ENCODE measurements at places on chromosomes 4 and X.

DNA sequence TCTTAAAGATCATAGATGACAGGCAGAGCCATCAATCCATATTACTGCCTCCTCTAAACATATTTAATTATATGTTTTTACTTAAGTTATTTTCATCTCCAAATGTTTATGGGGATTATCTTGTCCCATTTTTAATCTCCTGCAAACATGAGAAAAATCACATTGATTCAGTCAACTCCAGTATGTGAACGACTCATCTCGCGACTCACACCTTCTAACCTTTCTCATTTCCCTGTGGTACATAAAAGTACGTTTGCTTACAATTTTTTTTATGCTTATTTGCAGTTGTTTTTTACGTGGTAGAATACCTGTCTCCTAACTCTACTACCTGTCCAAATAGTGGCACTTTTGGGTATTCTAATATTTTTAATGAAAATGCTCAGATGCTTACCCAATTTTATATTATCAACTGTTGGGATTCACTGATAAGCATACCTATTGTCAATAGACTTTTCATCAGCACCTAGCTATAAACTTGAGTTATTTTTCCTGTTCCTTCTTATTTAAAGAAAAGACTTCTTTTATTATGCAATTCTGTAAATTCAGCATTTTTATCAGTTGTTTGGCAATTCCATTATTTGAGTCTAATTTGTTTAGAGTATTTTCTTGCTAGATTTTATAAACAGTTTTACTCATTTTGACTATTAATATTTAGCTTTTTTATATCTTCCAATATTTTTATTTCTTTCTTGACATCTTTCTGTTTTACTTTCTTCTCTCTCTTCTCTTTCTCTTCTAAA lies 276.6 kb downstream of the ANK2 start:
- no peak for DNase-seq

GRCh38 chr4:155392481-155393184 lies 15.9 kb upstream of the MAP9 start:
- DNase-seq: no peak

GRCh38 chr4:185307136-185307950 lies 88.4 kb downstream of the LRP2BP start:
- no peak for DNase-seq

DNA sequence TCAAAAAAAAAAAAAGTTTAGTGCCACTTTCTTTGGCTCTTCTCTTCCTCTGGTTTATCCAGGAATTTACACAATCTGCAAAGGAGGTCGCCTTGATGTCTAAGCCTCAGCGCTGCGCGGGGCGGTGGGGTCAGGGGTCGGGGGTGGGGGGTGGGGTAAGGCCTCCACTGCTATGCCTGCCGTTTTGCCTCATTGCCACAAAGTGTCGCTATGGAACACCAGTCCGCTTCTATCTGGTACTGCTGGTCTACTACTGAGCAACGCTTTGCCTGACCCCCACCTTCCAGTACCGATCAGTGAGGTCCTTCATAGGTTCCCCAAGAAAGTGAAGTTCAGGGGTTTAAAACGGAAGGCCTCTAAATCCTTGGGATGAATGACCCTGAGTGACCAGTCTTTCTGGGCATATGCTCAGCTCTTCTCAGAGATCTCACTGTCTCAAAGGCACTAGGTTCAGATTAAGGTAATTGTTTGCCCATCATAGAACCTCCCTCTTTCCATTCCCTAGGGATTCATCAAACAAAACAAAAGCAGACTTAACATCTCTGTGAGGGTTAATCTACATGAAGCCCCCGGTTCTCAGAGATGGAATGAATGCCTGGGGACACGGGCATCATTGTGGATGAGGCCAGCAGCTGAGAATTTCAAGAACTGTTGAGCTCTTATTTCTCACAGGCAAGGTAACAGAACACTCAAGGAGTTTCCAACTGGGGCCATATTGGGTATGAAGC lies 16.9 kb upstream of the TSR2 start:
- no peak for DNase-seq

DNA sequence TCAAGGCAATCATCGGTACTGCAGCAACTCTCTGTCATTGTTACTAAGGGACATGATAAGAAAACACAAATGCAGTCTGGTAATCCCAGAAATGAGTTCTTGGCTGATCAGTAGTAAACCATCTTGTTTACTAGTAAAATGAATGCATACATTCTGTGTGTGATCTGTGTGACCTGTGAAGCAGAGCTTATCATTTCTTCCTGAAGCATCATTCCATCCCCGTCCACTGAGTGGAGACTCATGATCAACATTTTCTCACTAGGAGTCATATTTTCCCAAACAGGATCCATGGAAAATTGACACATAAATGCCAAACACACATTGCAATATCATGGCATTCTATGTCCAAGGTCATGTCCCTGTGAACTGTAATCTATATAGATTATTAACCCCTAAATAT lies 226.1 kb downstream of the ANKRD50 start:
- no peak for DNase-seq

DNA sequence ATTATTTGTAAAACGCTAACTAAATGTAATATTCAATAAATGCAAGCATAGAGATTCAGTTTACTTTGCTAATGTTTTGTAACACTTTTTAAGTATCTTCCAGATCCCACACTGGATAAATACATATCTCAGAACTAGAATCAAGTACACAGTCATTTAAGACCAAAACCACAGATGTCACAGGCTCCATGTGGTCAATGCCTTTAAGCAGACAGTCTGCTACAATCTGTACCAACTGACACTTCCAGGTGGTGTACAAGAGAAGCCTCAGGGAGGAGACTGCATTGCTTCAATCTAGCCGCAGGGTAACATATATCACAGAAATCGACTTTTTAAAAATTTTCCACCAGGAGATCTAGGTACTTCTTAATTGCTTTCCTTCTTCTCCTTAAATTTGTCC lies 229.6 kb upstream of the DIAPH2 start:
- no peak for DNase-seq

DNA sequence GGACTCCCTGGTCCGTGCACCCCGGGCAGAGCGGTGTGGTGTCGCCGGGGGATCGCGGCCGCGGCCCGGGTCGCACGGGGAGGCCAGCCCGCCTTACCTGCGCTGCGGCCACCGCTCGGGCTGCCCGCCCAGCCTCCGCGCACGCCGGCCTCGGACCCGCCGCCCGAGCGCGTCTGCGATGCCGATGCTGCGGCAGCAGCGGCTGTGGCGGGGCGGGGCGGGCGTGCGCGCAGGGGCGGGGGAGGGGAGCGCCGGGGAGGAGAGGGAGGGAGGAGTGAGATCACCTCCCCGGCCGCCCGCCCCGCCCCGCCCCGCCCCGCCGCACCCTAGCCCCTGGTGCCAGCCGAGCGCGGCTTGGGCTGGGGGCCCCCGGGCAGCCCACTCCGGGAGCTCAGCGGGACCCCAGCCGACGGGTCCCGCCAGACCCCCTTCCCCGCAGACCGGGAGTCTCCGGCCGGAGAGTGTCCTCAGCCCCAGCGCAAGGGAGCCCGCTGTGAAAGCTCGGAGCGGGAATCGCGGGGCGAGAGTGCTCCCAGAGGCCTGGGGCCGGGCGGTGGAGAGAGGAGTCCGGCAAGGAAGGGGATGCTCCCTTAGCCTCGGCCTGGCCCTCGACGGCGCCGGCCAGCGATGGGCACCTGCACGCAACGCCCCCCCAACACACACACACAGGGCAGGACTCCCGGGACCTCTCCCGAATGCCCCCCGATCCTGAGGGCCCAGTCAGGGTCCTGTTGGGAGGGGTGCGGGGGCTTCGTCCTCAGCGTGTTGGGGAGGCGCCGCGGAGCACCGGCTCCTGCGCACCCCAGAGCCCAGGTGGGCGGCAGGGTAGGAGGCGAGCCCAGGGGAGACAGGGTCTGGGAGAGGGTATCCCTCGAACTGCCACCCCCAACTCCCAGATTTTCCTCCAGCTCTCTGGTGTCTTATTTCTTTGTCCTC lies at the start of gene L1CAM:
TSS of gene L1CAM (minus strand) at position 206 of the 936 bp plus-strand sequence. CDS start 10,337 bp downstream, outside the sequence.
- no peak for DNase-seq
